ENCODE measurements at places on chromosomes 3 and 15.

DNA sequence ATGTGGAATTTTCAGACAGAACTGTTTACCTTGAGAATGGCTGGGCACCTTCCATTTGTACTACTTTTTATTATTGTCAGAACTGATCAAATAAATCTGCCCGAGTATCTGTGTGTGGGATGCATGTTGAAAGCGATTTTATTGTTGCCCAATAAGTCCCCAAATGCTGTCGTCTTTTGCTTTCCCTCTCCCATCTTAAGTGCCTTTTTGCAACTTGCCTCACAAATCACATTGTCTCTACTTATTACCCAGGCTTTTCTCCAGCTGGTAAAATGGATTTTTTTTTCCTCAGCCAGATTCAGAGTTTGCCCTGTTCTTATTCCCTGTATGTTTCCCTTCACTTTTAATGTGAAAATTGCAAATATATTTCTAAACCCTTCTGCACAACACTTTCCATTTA is 163.1 kb downstream of the CNTN4 start:
- no peak for DNase-seq

GRCh38 chr15:40325700-40326099 is 2.2 kb downstream of the INAFM2 start:
- DNase-seq: no peak

GRCh38 chr3:15602146-15602536 is 596 bp downstream of the BTD start:
- no peak for DNase-seq

DNA sequence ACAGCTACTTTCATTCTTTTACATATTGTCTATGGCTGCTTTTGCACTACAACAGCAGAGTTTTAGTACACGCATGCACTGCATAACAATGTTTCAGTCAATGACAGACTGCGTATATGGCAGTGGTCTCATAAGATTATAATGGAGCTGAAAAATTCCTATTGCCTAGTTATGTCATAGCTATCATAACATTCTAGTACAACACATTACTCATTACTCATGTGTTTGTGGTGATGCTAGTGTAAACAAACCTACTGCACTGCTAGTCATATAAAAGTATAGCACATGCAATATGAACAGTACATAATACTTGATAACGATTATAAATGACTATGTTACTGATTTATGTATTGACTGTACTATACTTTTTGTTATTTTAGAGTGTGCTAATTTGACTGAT is 47.9 kb downstream of the QTRT2 start:
- DNase-seq: no peak

DNA sequence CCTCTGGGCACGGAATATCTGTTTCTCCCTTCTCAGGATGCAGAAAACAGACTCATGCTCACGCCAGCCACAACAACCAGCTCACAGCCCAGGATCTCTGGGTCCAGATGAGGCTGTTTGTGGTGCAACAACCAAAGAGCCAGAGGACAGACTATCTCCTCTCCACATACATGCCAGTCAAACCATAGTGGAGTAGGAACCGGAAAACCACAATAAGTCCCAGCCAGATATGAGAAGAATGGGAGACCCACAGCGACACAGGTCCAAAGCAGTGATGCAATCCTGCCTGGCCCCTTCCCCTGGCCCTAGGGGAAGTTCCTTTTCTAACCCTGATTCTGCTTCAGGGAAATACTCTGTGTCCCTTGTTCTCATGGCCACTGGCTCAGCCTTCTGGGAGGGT is 27.6 kb downstream of the MEX3B start:
- no peak for DNase-seq

GRCh38 chr3:22392859-22393258 is 641.8 kb upstream of the ZNF385D start:
- DNase-seq: no peak

DNA sequence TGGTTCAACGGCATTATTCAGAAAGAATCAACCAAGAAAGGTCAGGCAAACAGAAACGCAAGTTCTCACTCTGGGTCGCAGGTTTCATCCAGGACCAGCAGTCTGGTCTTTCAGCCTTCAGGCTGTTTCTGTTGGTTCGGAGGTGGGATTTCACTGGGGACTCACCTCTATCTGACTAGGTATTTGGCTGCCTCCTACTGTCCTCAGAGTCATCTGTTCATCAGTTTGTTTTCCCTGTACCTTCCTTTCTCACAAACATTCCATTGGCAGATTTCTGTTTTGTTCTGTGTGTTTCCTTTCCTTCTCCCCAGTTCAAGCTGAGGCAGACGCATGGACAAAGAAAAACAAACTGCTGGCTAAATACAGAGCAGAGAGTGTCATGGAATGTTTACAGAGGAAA is 1046.6 kb upstream of the CFAP20DC start:
- DNase-seq: no peak

GRCh38 chr3:35641920-35642527 is 2.7 kb downstream of the ARPP21 start:
- DNase-seq: no peak

DNA sequence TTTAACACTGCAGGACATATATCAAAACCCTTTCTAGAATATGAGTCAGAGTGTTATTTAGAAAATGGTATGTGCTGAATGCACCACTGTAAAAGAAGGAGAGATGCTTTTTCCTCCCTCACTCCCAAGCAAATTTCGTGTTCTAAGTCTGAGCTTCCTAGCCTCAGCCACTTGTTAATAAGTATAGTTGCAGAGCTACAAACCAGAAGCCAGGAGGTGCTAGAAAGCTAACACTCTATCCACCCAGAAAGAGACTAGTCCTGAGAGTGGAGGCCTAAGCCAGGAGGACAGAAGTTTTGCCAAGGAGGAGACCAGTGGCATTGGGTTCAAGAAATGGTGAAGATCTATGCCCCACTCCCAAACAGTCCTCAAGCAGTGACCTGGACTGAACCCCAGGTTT is 40.5 kb upstream of the GYG1 start:
- no peak for DNase-seq

- DNase-seq: no peak
Observed at GRCh38 chr3:52281981-52282801, 3.7 kb upstream of the WDR82 start.

DNA sequence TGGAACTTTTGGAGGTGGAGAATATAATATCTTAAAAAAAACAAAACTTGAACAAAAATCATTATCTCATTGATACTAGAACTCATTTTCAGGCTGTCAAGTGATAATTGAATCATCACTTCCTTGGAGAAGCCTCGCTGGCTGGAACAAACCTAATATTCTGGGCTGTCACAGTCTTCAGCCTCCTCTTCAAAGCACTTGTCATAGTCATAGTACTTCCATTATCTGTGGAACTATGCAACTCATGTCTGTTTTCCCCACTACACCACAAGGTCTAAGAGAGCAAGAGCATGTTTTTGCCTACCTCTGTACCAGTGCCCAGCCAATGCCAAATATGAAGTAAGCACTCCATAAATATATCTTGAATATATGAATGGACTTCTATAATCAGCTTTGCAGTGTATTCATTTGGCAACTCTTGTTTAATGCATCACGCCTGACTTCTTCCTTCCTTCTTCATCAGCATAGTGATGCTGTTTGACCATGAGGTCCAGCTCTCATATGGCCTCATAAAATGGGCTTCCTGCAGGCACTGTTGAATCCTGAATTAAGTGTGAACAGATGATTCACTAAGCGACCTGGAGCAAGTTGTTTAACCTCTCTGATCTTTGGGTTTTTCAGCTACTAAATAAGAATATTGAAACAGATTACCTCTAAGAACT is 86.6 kb upstream of the SNRK start:
- DNase-seq: no peak

GRCh38 chr3:104561324-104561723 is 805.4 kb upstream of the ALCAM start:
- no peak for DNase-seq

DNA sequence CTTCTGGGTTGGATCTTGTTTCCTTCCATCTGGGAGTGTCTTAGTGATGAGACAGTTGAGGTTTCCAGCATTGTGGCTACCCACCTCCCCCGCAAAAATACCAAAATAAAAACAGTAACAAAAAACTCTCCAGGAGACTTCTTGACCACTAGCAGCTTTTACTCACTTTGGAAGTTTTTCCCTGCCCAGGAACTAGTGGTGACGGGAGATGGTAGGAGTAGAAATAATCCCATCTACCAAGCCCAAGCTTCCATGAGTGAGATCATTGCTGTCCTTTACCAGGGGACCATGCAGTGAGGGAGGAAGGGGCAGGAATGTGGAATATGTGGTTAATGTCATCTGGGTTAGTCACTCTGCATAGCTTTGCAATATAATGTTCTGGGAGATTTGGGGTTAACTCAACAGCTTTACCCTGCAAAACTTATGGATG is 187.7 kb downstream of the ITPR1 start:
- DNase-seq: no peak

DNA sequence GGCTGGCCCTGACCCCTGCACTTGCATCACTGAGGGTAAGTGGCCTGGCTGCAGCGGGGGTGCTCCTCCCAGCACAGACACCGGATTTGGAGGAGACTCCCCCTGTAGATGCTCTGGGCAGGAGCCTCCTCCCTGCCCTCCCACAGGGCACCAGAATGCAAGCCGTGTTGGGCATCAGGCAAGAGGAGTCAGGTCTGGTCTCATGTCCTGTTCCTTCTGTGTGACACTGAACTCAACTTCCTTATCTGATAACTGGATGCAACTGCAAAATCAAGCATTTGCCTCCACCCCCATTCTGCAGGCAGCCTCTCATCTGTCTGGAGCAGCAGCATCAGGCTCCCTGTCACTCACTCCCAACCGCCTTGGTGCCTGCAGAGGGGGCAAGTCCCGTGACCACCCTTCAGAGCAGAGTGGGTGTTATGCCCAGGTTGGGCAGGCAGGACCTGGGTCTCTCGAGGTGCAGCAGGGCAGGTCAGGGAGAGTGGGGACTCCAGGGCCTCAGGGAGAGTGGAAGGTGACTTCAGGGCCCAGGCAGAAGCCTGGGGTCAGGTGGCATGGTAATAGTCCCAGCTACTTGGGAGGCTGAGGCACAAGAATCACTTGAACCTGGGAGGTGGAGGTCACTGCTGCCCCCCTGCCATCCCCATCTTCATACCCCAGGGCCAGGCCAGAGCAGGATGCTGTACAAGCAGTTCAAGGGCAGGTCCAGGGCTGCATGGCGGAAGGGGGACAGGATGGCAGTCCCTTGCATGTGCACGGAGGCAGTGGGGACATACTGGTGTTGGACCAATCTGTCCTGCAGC is 10.5 kb upstream of the RPL29 start:
- DNase-seq: no peak

GRCh38 chr3:61146010-61146890 is 105.0 kb downstream of the FHIT start:
- no peak for DNase-seq
